ENCODE measurements at places on chromosomes 6 and 20.

- no peak for DNase-seq
Observed at GRCh38 chr20:63296531-63297299, 3.7 kb downstream of the COL20A1 start.

DNA sequence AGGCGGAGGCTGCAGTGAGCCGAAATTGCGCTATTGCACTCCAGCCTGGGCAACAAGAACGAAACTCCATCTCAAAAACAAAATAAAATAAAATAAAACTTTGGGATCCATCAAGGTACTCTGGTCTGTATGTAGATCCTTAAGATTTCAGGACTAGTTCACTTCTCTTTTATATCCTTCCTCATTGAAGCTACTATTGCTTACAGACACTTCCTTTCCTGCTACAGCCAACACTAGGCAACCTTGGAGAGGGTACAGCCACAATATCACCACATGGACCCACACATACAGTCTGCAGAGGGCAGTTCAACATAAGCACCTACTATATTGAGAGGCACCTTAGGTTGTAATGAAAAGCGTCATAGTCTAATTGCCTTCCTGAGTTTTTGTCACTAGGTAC lies 113.3 kb downstream of the ATXN1 start:
- DNase-seq = no peak

DNA sequence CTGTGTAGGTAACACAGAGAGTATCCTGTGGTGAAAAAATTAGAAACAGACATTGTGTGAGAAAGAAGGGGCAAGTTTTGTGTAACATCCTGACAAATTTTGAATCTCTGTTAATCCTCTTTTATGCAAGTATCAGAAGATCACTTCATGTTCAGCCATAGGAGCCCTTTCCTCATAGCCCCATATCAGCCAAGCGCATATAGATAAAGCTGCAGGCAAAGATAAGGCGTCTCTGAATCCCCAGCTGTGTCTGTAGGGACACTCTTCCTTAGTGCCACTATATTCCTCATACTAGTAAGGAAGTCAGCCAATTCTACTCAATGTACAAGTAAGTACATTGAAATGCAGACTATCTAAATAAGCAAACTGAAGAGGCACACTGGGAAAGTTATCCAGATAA lies 22.3 kb downstream of the HTR1E start:
- no peak for DNase-seq

GRCh38 chr20:60055740-60056139 lies 97.5 kb downstream of the CDH26 start:
- peak; percentile 37 for DNase-seq

- peak; percentile 31 for DNase-seq
Observed at GRCh38 chr6:90319044-90319443, 22.4 kb upstream of the BACH2 start.

DNA sequence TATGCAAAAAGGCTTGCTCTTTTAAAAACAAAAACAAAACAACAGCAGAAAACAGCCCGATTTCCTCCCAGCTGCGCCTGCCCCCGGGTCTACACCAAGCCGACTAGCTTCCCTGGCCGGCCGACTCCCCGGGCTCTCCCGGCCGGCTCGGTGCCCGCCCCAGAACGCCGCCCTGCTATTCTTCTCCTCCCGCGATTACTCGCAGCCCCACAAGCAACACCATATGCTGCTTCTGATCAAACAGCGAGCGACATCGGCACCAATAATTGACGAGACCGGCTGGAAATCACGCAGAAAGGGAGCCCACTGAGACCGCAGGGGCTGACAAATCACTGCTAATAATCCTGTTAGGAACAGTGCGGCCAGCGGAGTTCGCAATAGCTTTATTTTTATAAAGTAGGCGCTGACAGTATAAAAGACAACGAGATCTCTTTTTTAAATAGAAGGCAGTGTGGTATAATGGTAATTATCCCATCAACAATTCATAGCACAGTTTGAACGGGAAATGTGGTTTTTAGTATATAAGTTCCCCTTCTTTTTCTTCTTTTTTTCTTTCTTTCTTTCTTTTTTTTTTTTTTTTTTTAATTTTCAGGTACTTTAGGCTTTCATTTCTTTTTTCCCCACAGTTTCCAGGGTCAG lies 3.3 kb downstream of the SIM1 start:
- DNase-seq = no peak

- peak; percentile 61 for DNase-seq
Observed at GRCh38 chr6:144036064-144036834, 28.2 kb upstream of the PLAGL1 start.

- DNase-seq = no peak
Observed at GRCh38 chr20:432677-433299, 24.7 kb downstream of the RBCK1 start.

DNA sequence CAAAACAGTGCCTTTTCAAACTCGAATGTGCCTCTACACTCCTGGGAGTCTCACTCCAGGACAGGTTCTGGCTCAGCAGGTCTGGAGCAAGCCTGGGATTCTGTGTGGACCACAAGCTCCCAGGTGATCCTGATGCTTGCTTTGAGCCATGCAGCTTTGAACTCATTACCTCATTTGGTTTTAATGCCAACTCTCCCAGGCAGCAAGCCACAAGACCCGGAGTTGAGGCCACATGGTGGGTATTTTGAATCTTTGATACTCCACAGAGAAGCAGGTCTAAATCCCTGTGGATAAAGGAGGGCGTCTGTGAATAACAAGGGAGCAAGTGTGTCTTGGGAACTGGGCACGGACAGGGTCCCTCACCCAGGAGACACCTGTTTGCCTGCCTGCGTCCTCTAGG lies 205.4 kb upstream of the CST7 start:
- no peak for DNase-seq

GRCh38 chr6:166244353-166245045 lies 63.7 kb downstream of the PRR18 start:
- no peak for DNase-seq

- peak; percentile 49 for DNase-seq
Observed at GRCh38 chr6:166419286-166419685, 36.5 kb upstream of the MPC1 start.

GRCh38 chr6:40536442-40536841 lies 50.7 kb downstream of the LRFN2 start:
- DNase-seq = no peak

DNA sequence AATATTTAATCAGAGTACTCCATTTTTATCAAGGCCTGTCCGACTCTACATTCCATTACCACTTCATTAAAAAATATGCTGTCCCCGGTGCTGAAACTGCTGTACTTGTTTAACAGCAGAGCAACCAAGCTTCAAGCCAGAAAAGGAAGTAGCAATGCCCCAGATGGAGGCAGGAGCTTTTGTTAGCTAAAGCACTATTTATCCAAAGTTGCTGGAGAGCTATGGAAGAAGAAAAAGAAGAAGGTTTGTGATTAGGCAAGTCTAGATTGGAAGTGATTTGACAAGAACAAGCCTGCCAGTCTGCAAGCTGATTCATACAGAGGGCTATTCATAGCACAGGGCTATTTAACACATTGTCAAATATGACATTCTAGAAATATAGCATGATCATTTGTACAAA lies 160.9 kb upstream of the SPTLC3 start:
- peak; percentile 24 for DNase-seq

DNA sequence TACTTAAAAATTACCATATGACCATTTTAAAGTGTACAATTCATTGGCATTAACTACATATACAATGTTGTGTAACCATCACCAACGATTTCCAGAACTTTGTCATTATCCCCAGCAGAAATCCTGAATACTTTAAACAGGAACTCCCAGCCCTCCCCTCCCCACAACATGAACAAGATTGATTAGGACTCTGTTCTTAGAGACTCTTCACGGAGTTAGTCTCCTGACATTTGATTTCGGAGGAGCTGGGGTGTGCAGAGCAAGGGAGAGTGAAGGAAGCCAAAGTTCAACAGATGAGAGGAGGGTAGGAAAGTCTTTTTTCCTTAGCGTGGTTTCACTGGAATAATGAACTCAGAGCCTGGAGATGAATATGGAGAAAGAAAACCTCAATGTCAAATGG lies 17.2 kb upstream of the QKI start:
- DNase-seq = no peak

DNA sequence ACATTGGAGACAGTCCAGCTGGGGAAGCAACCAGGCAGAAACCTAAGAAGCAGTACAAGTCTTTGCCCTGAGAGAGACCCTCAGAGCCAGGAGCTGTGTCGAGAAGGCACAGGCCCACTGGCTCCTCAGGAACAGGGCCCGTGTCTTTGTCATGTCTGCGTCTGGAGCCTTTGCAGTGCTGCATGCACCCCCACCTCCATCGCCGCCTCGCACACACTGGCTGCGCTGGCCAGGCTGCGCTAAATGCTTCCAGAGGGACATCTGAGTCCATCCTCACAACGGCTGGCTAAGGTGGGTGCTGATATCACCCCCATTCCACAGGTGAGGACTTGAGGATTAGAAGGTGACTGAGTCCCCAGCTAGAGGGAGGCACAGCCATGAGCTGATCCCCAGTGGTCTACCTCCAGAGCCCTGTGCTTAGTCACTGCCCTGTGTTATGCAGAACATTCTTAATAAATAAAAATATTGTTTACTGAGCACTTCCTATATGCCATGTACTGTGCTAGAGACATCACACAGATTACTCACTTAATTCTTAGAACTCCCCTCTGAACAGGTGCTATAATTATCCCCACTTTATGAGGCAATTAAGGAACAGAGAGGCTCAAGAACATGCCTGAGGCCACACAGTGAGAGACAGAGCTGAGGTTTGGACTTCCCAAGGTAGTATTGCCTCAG lies 27.6 kb downstream of the GABRR2 start:
- DNase-seq = no peak

GRCh38 chr6:138205437-138206094 lies 12.7 kb downstream of the PBOV1 start:
- no peak for DNase-seq

GRCh38 chr6:149463781-149464180 lies 21.0 kb downstream of the ZC3H12D start:
- peak; percentile 61 for DNase-seq

GRCh38 chr6:36643977-36644376 lies 34.5 kb upstream of the CDKN1A start:
- no peak for DNase-seq

DNA sequence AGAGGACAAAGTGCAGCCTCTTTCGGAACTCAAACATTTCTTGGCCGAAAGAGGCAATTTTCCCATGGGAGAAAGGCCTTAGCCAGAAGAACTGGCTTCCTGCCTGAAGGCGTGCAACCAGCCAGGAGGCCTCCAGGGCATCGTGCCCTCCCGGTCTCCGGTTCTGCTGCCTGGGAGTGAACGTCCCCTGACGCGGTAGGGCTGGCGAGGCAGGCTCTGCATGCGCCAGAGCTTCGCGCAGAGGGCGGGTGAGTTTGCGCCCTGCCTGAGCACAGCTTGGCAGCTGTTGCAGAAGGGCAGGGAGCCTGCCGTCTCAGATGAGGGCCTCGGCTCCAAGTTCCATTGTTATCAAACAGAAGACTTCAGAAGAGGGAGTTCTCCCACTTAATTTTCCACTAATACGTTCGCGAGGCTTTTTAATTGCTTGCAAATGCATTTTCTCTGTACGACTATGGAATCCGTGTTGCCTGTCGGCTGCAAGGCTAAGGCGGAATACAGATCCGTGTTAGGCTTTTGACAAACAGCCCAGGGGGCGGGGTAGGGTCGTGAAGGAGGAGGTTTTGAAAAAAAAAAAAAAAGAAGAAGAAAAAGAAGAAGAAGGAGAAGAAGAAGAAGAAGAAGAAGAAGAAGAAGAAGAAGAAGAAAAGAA lies 5.5 kb upstream of the TFAP2D start:
- no peak for DNase-seq

GRCh38 chr6:123745895-123746294 lies 57.8 kb upstream of the NKAIN2 start:
- no peak for DNase-seq

GRCh38 chr6:138577151-138577915 lies 78.0 kb upstream of the NHSL1 start:
- DNase-seq = no peak

- DNase-seq = no peak
Observed at GRCh38 chr6:43268355-43268700, 25.0 kb downstream of the TTBK1 start.

DNA sequence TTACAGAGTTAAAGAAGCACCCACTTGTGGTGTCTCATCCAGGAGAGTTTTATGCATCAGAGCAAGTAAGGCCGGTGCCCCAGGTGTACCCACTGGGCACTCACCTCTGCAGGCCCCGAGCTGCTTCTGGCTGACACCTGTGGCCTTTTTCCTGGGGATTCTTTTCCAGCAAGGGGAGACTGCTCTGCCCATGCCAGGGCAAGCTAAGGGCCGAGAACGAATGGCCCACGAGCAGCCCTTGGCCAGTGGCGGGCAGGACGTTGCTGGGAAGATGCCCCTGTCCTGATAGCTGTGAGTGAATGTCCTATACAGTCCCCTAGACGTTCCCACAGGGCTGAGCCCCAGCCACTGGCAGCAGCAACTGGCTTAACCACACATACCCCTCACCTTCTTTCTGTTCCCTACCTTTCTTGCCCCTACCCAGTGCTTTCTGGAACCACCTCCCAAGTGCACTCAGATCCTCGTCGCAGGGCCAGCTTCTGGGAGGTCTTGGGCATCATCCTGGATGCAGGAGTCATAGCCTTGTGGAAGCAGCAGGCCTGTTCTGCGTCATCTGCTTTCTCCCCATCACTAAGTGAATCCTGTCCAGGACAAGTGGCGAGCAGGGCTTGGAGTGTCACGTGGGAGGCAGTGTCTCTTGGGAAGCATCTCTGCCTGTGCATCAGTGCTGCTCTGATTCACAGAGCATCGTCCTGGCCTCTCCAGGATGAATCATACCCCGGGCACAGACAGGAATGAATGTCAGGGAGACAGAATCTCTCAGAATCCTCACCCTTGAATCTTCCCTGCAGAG lies 32.5 kb downstream of the SYNDIG1 start:
- DNase-seq = peak; percentile 15

DNA sequence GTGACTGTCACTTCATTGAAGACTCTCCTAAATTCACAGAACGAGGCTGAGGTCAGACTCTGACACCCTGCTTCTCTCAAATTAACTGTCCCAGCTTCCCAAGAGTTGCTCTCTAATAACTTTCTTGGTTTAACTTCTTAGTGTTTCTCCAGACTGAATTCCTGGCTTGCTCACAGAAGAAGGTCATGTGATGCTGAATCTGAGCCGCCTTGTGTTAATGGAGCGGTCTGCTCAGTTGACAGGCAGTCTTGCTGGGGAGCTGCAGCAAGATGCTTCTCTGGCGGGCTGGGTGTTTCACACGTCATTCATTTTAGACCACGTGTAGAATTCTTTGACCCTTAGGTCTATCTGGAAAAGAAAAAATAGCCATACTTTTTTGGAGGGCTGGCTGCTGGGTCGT lies 107.3 kb downstream of the FOXO3 start:
- DNase-seq = no peak

DNA sequence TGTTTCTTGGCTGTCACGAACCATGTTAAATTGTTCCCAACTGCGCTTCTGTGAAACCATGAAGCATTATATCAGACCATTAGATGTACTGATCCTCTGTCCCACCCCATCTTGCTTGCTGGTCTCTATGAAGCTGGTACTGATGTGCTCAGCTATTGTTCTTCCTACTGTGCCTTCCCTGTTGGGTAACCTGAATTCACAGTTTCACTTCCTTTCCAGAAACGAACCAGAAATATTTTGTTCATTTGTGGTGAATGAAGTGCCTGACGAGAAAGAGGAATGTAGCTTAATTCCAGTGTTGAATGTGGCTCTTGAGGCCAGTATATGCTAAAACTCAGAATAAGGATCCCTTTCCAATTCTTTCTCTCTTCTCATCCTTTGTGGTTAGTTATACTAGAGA lies 58.1 kb upstream of the SNAP91 start:
- DNase-seq = no peak

GRCh38 chr6:11392778-11393507 lies 144.6 kb upstream of the TMEM170B start:
- DNase-seq = peak; percentile 28

Measured in fibroblast of villous mesenchyme (primary cell).